EL (cell line): ENCODE measurements at places on chromosomes 5 and 9.
A peak's percentile ranks its signal among the peaks of the same experiment; 100 is the strongest.

DNA sequence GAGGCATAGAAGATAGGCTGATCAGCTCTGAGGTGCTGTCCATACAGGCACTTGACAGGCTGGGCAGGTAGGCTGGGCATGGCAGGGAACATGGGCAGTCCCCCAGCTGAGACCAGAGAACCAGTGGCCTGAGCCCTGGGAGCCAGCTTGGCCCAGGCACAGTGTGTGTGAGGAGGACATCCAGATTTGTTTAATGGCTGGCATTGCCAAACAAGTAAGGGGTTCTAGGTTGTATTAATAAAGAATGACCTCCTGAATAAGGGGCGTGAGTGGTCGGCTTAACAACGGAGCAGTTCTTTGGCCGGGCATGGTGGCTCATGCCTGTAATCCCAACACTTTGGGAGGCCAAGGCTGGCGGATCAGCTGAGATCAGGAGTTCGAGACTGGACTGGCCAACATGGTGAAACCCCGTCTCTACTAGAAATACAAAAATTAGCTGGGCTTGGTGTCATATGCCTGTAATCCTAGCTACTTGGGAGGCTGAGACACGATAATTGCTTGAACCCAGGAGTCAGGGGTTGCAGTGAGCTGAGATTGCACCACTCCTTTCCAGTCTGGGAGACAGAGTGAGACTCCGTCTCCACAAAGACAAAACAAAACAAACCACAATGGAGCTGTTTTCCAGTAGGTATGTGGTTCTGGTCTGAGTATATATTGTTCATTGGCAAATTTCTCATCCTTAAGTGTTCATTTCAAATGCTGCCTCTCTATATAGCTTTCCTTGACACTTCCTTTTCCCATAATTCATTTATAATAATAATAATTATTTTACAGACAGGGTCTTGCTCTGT is 56.2 kb downstream of the ANGPTL2 start:
- DNase-seq = no peak

GRCh38 chr9:16611001-16611400 is 259.5 kb downstream of the BNC2 start:
- DNase-seq = no peak

GRCh38 chr9:10387282-10387681 is 225.5 kb downstream of the PTPRD start:
- DNase-seq = no peak

DNA sequence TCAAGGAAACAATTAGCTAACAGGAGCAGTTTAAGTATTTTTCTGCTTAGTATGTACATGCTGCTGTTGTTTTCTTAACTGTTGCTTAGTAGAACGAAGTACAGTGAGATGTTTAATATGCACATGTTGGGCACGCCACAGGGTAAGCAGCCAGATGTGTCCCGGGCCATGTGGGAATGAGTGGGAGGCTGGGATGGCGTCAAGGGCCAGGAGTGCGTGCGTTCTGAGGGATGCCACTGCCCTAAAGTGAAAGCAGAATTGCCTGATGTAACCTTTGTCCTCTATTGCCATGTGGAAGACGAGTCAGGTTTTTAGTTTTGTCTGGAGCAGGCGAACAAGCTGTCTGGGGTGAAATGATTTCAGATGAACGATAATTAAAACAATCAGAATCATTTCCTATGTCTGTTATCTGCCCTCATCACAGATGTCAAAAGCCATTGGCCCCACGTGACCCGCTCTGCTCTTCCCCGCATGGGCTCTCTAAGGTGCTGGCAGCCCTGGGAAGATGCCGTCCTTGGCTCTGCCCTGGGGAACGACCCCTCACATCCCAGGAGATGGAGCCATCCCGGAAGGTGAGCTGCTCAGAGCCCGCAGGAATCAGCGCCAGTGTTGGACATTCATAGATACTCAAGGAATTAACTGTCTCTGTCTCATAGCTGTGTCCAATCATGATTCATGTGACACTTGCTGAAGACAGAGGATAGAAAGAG is 356.6 kb upstream of the IRX4 start:
- no peak for DNase-seq

GRCh38 chr5:81251922-81252321 is 18.8 kb downstream of the CKMT2 start:
- DNase-seq = no peak

GRCh38 chr5:149732324-149733128 is 2.4 kb downstream of the PPARGC1B start:
- DNase-seq = no peak

DNA sequence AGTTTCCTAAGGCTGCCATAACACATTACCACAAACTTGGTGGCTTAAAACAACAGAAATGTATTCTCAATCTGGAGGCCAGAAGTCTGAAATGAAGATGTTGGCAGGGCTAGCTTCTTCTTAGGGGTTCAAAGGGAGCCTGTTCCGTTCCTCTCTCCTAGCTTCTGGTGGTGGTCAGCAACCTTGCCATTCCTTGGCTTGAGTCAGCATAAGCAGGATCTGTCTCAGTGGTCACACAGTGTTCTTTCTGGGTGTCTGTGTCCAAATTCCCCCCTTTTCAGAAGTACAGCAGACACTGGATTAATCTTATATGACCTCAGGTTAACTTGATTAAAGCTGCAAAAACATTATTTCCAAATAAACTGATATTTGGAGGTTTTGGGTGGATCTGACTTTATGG is 2.1 kb upstream of the OSMR start:
- no peak for DNase-seq

- DNase-seq = peak; percentile 98
Measured at GRCh38 chr9:128370752-128371629, at the start of gene URM1. Gene URM1, plus strand, starts transcription at chr9:128371374. Its CDS starts 7 bp downstream, at chr9:128371381.
